Sigmoid colon (tissue), 7 donors: ENCODE measurements at places on chromosomes 1 and 21. TPM values are rescaled to one million over a fixed set of nuclear protein-coding genes. Genes with fewer than 3 reads are reported as not detected.

LCE1C gene
- not detected for total RNA-seq

DNA sequence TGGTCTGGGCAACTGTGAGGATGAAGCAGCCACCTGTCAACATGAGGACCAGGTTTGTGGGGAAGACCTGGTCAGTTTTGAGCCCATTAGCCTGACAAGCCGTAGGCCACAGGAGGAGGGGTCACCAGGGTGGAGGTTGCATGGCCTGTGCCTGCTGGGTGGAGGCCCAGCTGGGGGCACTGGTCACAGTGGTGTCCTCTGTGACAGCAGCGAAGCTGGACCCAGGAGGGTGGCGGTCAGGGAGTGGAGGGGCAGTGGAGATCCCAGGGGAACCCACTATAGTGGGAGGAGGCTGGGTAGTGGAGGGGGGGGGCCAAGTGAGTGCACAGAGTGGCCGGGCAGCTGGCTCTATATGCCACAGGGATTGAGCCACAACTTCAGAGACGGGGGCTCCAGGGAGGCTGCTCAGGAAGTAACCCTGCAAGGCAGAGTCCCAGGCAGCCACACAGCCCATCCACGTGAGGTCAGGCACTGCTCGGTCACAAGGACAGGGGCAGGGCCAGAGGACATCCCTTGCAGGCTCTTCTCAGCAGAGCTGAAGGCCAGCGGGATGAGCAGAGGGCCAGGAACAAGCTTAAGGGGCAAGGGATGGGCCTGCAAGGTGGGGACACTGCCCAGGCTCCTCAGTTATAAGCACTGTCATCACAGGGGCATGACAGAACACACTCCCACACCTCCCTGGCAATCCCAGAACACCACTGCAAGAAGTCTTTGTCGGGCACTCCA lies 2.3 kb upstream of the C1orf35 start:
- DNase-seq = no peak

- no peak for DNase-seq
Measured at GRCh38 chr1:52249831-52250230, 107.9 kb downstream of the ZFYVE9 start.

DNA sequence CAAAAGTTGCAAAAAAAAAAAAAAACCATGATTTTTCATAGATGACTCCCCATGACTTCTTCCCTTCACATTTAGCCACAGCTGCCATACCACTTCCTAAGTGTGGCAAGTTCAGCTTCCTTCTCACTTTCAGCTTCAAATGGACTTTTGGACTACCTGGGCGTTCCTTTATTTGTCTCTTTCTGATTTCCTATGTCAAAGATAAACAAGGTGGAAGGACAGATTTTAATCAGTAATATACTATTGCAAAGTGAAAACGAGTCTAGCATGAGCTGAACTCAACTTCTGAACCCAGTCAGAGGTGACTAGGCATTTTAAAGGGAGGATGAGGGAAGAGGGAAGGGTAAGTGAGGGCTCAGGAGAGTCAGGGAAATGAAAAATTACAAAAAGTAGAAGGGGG lies 14.4 kb upstream of the SCCPDH start:
- DNase-seq = no peak

DNA sequence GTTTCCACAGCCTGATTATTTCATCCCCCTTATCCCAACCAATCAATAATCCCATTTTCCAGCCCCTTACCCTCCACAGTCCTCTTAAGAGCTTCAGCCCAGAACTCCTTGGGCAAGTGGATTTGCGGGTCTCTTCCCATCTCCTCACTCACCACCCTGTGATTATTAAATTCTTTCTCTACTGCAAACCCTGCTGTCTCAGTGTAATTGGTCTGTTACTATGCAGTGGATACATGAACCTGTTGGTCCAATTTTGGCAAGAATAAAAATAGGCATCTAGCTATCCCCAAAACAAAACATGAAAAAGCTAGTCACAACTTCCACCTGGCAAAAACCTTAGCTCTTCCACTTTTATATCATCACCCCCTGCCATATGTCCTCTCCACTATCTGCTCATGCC lies 36.2 kb upstream of the TNFSF4 start:
- DNase-seq = no peak

- DNase-seq = no peak
Measured at GRCh38 chr21:46393451-46393940, 65.2 kb upstream of the DIP2A start.
